ENCODE measurements at places on chromosomes 5 and 9. TPM values are rescaled to one million over a fixed set of nuclear protein-coding genes. Genes with fewer than 3 reads are reported as not detected.

PRKAA1 gene
- 52.6 TPM for total RNA-seq

GRCh38 chr9:91589101-91589553 is 165.5 kb upstream of the NFIL3 start:
- H3K27me3 ChIP-seq, result peaks cover 3% of the 10 kb centered on the region
- H3K4me1 ChIP-seq, result no peaks in the 10 kb centered on the region
- no peaks in the 10 kb centered on the region for H3K36me3 ChIP-seq

SEMA5A gene
- total RNA-seq, result not detected

- no peak overlapping the region for H3K4me3 ChIP-seq
- H3K4me1 ChIP-seq, result no peaks in the 10 kb centered on the region
- H3K27ac ChIP-seq, result no peak overlapping the region
- no peaks in the 10 kb centered on the region for H3K36me3 ChIP-seq
- DNase-seq, result no peak
- H3K27me3 ChIP-seq, result no peaks in the 10 kb centered on the region
Measured at GRCh38 chr5:105952875-105953274, 1717.9 kb downstream of the EFNA5 start.

- H3K4me3 ChIP-seq, result no peak overlapping the region
- no peak overlapping the region for H3K27ac ChIP-seq
- no peaks in the 10 kb centered on the region for H3K4me1 ChIP-seq
- peaks cover 4% of the 10 kb centered on the region for H3K27me3 ChIP-seq
Measured at GRCh38 chr9:138114501-138115245, 237.1 kb downstream of the CACNA1B start.

GRCh38 chr5:131280417-131280816 is 16.6 kb downstream of the CDC42SE2 start:
- H3K27me3 ChIP-seq, result no peaks in the 10 kb centered on the region
- peaks cover 41% of the 10 kb centered on the region for H3K36me3 ChIP-seq
- DNase-seq, result no peak

RXFP3 gene
- total RNA-seq, result not detected

GABRA1 gene
- not detected for total RNA-seq

- H3K36me3 ChIP-seq, result no peaks in the 10 kb centered on the region
- DNase-seq, result no peak
Measured at GRCh38 chr9:125995006-125995405, 247.8 kb downstream of the PBX3 start.

SPATA9 gene
- total RNA-seq, result not detected

DNA sequence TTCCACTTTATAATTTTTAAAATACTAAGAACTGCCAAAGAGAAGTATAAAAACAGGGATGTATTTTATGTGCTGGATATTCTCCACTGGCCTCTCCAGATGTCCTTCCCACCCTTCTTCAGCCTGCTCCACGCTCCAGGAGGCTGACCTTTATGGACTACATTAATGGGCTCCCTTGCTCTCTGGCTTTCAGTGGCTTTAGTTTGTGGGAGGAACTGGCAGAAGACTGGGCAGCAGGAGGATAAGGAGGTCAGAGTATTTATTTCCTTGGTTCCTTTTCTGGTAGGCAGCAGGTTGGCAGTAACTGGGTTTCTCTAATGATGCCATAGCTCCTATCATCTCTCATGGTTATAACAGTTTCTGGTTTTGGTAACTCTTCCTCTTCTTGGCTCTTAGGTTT is 133.9 kb downstream of the PAM start:
- no peak overlapping the region for H3K4me3 ChIP-seq
- H3K36me3 ChIP-seq, result peaks cover 4% of the 10 kb centered on the region
- H3K4me1 ChIP-seq, result no peaks in the 10 kb centered on the region
- DNase-seq, result no peak
- no peaks in the 10 kb centered on the region for H3K27me3 ChIP-seq

FXN gene
- 16.8 TPM for total RNA-seq

SPINK13 gene
- not detected for total RNA-seq

- H3K4me1 ChIP-seq, result no peaks in the 10 kb centered on the region
- no peak overlapping the region for H3K27ac ChIP-seq
- no peak for DNase-seq
- H3K27me3 ChIP-seq, result no peaks in the 10 kb centered on the region
Measured at GRCh38 chr5:98318386-98318785, 455.1 kb upstream of the RGMB start.

DNA sequence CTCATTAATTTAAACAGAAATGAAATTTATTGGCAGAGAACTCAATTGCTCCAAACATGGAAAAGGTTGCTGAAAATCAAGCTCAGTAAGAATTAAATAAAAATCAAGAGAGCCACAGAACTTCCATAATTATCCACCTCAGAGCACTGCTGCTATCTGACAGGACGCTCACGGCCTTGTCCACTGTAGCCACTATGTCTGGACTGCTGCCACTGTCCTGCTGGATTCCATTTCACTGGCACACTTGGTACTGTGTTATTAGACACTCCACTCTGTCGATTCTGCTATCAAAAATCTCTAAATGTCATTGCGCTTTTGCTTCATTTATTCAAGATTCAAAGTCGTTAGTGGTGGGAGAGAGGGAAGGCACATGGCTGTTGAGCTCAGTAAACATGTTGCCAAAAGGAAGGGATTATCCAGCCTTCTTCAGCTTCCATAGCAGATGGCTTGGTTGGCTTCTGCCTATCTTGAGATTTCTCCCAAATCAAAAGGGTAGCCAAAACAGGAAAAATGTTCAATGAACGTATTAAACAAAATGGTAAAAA is 815.0 kb downstream of the CDH18 start:
- DNase-seq, result no peak
- H3K36me3 ChIP-seq, result no peaks in the 10 kb centered on the region
- H3K4me1 ChIP-seq, result no peaks in the 10 kb centered on the region
- no peak overlapping the region for H3K27ac ChIP-seq

GRCh38 chr5:132492386-132493125 is 2.0 kb upstream of the IRF1 start:
- peak overlapping the region; percentile 97 for H3K27ac ChIP-seq
- peaks cover 51% of the 10 kb centered on the region for H3K4me1 ChIP-seq
- no peak for DNase-seq
- H3K27me3 ChIP-seq, result no peaks in the 10 kb centered on the region
- peak overlapping the region; percentile 83 for H3K4me3 ChIP-seq
- peaks cover 25% of the 10 kb centered on the region for H3K36me3 ChIP-seq

WHRN gene
- total RNA-seq, result 1.9 TPM

GRCh38 chr9:120478208-120478607 is 101.8 kb downstream of the CDK5RAP2 start:
- peaks cover 33% of the 10 kb centered on the region for H3K36me3 ChIP-seq
- no peaks in the 10 kb centered on the region for H3K27me3 ChIP-seq
- peaks cover 3% of the 10 kb centered on the region for H3K4me1 ChIP-seq

OTULINL gene
- total RNA-seq, result 10.6 TPM

CDC25C gene
- 26.6 TPM for total RNA-seq

GRCh38 chr5:66498791-66499207 is 97.4 kb upstream of the MAST4 start:
- no peak overlapping the region for H3K27ac ChIP-seq
- peak; percentile 25 for DNase-seq
- H3K27me3 ChIP-seq, result peaks cover 12% of the 10 kb centered on the region
- no peaks in the 10 kb centered on the region for H3K36me3 ChIP-seq
- no peaks in the 10 kb centered on the region for H3K4me1 ChIP-seq

LCN9 gene
- total RNA-seq, result not detected

DNA sequence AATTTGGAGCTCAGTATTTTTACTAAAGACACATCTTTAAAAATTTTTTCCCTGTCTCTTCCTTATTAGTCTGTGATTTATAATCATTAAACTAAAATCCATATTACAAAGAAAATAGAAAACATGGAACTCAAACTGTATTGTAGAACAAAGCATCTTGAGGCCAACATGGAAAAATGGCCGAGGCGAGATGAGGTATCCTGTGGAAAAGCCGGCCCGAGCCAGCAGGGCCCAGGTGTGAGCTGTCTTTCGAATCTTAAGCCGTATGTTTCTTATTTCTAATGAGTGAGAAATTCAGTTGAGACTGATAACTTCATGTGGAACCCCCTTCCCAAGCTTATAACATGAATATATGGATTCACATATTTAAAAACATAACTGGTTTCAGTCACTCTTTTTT is 170.4 kb upstream of the OTULINL start:
- H3K27ac ChIP-seq, result no peak overlapping the region
- no peak overlapping the region for H3K4me3 ChIP-seq
- no peaks in the 10 kb centered on the region for H3K27me3 ChIP-seq
- H3K36me3 ChIP-seq, result no peaks in the 10 kb centered on the region
- no peak for DNase-seq

DNA sequence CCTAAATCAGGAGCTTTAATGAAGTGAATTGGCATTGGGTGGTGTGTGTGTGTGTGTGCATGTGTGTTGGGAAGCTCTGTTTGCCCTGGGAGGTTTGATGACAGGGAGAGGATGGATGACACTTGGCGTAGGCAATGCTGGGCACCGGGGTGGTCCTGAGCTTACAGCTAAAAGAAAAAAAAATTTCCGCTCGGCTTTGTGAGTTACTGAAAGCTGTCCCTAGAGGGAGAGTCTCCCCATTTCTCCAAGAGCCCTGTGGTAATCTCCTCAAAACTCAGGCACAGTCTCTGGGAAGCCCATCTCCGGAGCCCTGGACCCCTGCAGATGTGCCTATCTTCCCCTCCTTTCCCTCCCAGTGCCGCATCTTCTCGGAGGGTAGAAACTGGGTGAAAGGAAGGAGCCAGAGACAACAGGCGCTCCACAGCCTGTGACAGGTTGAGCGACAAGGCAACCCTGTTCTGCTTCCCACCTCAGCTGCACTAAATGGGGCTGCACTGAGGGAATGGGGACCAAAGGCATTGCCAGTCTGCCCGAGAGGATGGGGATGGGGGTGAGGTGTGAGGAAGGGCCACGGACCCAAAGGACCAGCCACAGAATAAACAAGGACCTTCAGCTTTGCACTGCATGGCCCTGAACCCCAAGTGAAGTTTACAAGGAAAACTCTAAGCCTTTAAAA is 35.8 kb upstream of the TIFAB start:
- H3K27ac ChIP-seq, result no peak overlapping the region
- peaks cover 61% of the 10 kb centered on the region for H3K27me3 ChIP-seq
- peaks cover 12% of the 10 kb centered on the region for H3K4me1 ChIP-seq
- no peak overlapping the region for H3K4me3 ChIP-seq
- no peaks in the 10 kb centered on the region for H3K36me3 ChIP-seq
- no peak for DNase-seq

CIZ1 gene
- total RNA-seq, result 82.8 TPM

SLC28A3 gene
- total RNA-seq, result 0.33 TPM

GRCh38 chr9:107029146-107029545 is 166.2 kb downstream of the ZNF462 start:
- no peak overlapping the region for H3K27ac ChIP-seq
- peaks cover 3% of the 10 kb centered on the region for H3K4me1 ChIP-seq
- no peak for DNase-seq

GRCh38 chr5:172920447-172920849 is 38.8 kb upstream of the RPL26L1 start:
- no peak overlapping the region for H3K27ac ChIP-seq
- H3K36me3 ChIP-seq, result peaks cover 3% of the 10 kb centered on the region
- no peak overlapping the region for H3K4me3 ChIP-seq
- peaks cover 8% of the 10 kb centered on the region for H3K4me1 ChIP-seq

DNA sequence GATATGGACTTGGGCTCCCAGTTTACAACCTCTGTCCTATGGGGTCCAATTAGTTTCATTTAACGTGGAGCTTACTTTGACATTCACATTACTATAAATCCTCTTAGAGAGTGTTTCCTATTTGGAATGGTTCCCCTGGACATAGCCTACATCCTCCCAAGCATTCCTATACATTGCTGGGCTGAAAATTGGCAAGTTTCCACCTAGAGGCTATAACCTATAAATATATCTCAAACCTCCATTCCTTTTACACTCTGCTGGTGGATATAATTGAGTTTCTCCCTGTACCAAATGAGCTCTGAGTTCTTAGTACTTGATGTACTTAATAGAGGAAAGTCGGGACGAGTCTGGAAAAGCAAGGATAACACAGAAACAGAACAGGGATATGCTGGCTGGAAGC is 172.8 kb downstream of the ASTN2 start:
- no peaks in the 10 kb centered on the region for H3K36me3 ChIP-seq
- no peak for DNase-seq
- no peaks in the 10 kb centered on the region for H3K4me1 ChIP-seq
- H3K27ac ChIP-seq, result no peak overlapping the region
- H3K4me3 ChIP-seq, result no peak overlapping the region

- peaks cover 7% of the 10 kb centered on the region for H3K27me3 ChIP-seq
- no peaks in the 10 kb centered on the region for H3K36me3 ChIP-seq
- no peaks in the 10 kb centered on the region for H3K4me1 ChIP-seq
- no peak for DNase-seq
- H3K27ac ChIP-seq, result no peak overlapping the region
Measured at GRCh38 chr9:2966565-2967300, 122.8 kb upstream of the PUM3 start.

GRCh38 chr9:96367943-96368342 is 15.6 kb downstream of the SLC35D2 start:
- H3K27me3 ChIP-seq, result no peaks in the 10 kb centered on the region
- H3K4me3 ChIP-seq, result no peak overlapping the region
- H3K4me1 ChIP-seq, result no peaks in the 10 kb centered on the region
- H3K36me3 ChIP-seq, result no peaks in the 10 kb centered on the region
- no peak overlapping the region for H3K27ac ChIP-seq
- no peak for DNase-seq

GRCh38 chr5:123433596-123433995 is 10.4 kb upstream of the CEP120 start:
- H3K27me3 ChIP-seq, result peaks cover 2% of the 10 kb centered on the region
- no peak overlapping the region for H3K27ac ChIP-seq
- DNase-seq, result no peak
- H3K4me3 ChIP-seq, result no peak overlapping the region

DNA sequence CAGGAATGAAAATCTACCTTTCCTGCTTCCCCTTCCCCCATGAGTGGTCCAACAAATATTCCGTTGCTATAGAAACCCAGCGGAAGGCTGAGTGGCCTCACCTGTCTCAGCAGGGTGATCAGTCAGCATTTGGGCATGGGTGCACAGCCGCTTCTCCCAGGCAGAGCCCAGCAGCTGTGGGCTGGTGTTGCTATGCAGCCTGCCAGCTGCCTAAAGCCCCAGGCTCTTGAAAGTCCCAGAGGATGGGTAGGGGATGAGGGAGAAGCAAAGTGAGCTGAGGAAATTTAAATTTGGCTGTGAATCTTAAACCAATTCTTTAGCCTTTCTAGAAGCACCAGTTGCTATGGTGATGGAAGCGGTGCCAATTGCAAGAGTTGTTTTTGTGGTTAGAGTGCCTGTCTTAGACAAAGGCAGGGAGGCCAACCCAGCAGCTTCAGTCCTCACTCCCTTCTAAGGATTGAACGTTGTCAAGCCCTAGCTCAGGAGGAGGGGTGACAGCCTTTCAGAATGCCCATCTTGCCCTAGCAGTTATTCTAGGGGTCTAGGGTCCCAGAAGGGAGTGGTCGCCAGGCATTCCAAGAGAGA is 151.5 kb upstream of the PITX1 start:
- no peaks in the 10 kb centered on the region for H3K27me3 ChIP-seq
- H3K36me3 ChIP-seq, result no peaks in the 10 kb centered on the region
- H3K4me1 ChIP-seq, result peaks cover 3% of the 10 kb centered on the region
- no peak overlapping the region for H3K4me3 ChIP-seq
- no peak overlapping the region for H3K27ac ChIP-seq
